ENCODE measurements at places on chromosomes 1 and 21.

GRCh38 chr1:58201492-58202106 lies 344.9 kb downstream of the OMA1 start:
- DNase-seq: no peak

GRCh38 chr1:86324130-86324822 lies 71.8 kb downstream of the ODF2L start:
- DNase-seq: no peak

DNA sequence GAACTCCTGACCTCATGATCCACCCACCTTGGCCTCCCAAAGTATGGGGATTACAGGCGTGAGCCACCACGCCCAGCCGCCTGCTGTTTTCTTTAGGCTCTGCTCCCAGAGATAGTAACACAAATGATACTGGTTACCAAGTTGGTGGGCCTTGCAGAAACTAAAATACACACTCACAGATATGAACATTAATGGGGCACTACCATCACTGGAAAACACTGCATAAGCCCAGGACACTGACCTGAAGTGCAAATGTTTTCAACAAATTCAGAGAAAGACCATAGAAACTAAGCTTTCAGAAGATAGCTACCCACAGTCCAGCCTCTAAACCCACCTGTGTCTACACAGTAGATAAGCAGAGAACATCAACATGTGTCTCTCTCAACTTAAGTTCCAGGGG lies 180.5 kb downstream of the FCRL5 start:
- DNase-seq: no peak

DNA sequence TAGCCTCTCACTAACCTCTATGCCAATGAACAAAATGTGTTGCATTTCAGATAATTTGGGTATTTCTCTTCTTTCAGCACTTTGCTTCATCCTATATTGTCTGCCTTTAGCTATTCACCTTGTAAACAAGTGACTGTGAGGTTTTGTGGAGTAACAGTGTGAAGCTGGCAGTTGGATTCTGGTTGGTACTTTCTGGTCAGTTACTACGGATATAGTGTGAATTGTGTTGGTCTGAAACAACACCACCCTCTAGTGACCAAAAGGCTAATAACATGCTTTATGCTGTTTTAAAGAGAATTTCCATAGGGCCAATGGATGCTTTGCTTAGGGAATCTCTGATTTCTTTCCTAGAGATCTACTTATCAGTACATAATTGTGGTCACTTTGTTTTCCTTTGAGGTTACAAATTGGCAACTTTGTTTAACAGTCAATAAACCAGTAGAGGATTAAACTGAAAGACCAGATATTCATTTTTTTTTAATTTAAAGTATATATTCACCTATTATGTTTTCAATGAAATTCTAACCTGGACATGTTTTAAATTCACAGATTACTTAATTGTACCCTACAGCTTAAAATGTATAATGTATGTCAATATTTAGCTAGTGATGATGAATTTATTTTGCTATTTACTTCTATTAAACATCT lies 2.5 kb upstream of the PTGER3 start:
- peak; percentile 21 for DNase-seq

DNA sequence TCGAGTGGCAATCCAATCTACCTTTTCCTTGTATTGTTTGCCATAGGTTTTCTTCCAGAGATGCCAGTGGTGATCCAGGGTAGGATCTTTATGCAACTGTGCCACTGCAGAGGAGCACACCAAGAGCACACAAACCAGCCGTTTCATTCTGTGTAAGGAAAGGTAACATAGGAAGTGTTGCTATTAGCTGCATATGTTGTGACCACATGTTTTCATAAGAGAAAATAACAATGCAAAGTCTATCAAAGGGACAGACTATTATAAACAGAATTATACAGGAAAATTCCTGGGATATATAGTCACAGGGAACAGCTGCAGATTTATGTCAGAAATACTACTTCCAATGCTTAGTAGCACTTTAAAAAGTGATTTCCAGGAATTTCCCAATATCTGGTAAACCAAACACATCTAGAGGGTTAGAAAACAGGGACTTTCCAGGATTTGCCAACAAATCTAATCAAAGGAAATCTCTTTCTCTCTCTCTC lies 919 bp downstream of the CTSS start:
- no peak for DNase-seq

GRCh38 chr1:115168026-115168425 lies 78.7 kb upstream of the TSPAN2 start:
- DNase-seq: no peak

DNA sequence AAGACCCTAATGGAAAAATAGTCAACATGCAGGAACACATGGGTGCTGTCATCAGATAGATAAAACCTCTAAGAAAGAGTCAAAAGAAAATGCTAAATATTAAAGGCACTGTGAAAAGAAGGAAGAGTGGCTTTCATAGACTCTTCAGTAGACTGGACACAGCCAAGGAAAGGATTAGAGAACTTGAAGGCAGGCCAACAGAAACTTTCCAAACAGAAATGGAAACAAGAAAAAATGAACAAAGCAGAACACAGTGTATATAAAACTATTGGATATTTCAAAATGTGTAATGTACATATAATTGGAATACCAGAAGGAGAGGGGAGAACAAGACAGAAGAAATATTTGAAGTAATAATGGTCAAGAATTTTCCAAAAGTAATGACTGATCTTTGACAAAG lies 431.9 kb downstream of the MATN1 start:
- DNase-seq: no peak

GRCh38 chr1:27321813-27322568 lies at the start of gene TMEM222:
Gene TMEM222 (plus strand): TSS chr1:27322163. CDS start chr1:27322198, 35 bp downstream.
- peak; percentile 93 for DNase-seq

DNA sequence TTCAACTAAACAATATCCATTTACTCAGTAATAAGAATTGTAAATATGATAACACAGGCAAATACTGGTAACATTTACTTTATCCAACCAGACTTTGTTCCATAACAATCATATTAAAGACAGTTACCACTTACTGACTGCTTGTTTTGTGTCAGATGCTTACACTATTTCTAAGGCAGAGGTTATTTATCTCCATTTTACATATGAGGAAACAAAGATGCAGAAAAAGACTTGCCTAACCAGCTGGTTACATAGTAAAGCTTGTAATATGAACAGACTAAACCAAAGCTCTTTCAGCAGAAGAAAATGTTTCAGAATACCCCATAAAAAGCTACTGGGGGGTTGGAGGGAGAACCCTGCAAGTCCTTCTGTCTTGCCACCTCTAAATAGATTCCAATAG lies 180.1 kb downstream of the EIF4G3 start:
- DNase-seq: no peak

DNA sequence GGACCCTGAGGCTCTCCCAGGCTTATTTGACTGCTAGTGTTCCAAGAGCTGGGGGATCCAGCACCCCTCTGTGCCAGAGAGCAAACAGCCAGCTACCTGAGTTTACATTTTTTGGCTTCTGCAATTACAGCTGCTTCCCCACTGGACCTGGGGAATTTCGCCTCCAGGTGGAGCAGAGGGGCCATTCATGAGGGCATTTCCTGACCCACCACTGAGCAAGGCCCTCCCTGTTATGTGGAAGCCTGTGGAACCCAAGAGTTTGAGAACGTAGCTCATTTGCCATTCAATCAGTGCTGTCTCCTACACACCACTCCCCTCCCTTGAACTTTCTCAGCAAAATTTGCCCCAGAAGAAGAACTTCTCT lies 42.7 kb upstream of the TMEM51 start:
- DNase-seq: no peak

DNA sequence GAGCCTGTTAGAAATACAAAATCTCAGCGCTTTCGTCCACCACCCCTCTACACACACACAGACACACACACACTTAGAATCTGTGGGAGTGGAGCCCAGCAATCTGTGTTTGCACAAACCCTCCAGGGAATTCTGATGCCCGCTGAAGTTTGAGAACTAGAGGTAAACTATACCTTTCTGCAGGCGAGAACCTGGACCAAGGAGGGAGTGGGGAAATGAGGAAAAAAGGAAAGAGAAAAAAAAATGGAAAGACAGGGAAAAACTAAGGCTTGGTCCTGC lies 468 bp upstream of the NIBAN1 start:
- DNase-seq: no peak

- DNase-seq: no peak
Measured at GRCh38 chr1:59878370-59878769, 48.2 kb downstream of the CYP2J2 start.

DNA sequence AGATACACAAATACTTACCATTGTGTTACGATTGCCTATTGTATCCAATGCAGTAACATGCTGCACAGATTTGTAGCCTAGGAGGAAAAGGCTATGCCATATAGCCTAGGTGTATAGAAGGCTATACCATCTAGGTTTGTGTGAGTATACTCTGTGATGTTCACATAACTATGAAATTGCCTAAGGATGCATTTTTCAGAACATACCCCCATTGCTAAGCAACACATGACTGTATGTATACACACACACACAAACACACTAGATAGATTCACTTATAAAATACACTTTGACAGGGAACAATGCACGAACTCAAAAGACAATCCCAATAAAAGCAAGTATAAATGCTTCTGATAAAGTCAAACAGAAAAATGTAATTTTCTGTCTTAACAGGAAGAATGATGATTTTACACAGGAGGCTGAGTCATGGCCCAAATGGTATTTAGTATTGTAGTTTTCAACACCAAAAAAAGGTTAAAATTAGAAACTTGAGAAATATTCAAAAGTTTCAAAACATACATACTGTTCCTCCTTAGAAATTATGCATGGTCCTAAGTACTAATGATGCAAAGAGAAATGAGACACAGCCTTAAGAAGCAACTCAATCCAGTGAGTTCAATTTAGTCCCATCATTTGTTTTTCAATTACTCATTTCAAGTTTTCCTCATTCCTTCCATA lies 12.2 kb downstream of the FH start:
- no peak for DNase-seq

- no peak for DNase-seq
Measured at GRCh38 chr21:41928621-41929220, 25.1 kb downstream of the C2CD2 start.

GRCh38 chr21:15406791-15407190 lies 323.0 kb upstream of the USP25 start:
- no peak for DNase-seq

- no peak for DNase-seq
Measured at GRCh38 chr1:18858070-18858688, 1.3 kb downstream of the TAS1R2 start.

GRCh38 chr1:155077758-155078445 lies 735 bp upstream of the EFNA3 start:
- DNase-seq: no peak
